Omental fat pad (tissue), 4 donors: ENCODE measurements at places on chromosomes 11 and 22. TPM values are rescaled to one million over a fixed set of nuclear protein-coding genes. Genes with fewer than 3 reads are reported as not detected.
A peak's percentile ranks its signal among the peaks of the same experiment; 100 is the strongest.

DNA sequence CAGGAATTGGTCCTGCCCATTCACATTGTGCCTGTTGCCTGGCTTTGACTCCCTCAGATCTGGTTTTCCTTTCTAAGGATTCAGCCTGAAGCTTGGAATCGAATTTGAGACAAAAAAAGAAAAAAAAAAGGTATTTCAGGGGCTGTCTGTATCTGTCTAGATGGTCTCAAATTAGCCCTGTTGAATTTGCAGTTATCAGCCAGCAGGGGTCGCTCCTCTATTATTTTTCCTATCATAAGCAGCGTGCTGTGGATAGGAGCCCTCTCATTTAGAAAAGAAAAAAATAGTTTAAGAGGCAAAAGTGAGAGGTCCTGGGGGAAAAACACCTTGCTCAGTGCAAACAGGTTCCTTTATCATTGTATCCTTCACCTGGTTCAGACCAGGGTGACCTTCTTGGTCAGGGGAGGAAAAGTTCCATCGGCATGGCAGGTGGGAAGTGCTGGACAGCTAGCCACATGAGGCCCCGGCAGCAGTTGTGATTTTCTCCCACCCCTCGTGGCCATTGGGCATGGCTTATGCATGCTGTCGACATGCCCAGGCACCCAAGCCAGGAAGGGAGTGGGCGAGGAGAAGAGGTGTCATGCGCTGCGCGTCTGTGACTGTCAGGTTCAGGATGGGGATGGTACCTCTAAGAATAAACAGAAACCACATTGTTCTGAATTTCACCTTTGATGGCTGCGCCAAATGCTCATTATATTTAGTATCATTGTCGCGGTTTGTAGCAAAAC lies 13.1 kb downstream of the OR5AK2 start:
- no peak for DNase-seq

DNA sequence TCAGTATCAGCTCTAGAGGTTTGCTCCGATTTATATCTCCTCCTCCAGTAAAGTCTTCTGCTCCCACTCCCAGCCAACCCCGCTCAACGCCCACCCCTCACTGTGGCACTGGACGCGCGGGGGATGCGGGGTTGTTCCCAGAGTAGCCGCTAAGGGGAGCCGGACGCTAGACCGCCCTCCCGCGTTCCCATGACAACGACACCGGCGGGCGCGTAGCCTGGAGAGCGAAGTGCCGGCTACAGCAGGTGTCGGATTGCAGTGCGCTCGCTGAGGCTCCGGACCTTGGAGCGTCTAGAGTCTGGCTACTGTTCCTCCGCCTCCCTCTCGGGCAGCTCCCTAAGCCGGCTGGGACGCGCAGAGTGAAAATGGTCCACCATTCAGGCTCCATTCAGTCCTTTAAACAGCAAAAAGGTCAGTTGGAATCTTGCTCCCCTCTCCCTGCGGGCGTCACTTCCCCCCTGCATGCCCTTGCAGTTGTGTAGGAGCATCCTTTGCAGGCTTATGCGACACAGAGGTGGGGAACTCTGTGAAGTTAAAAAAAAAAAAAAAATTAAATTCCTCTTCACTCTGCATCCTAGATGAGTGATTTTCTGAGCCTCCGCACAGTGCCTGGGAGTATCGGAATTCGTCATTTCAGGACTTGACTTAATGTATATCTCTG lies at the start of gene ANO3:
ANO3 (plus strand) TSS at position 220 of the 661 bp plus-strand sequence; CDS start at position 366, 146 bp downstream.
- DNase-seq = no peak

DNA sequence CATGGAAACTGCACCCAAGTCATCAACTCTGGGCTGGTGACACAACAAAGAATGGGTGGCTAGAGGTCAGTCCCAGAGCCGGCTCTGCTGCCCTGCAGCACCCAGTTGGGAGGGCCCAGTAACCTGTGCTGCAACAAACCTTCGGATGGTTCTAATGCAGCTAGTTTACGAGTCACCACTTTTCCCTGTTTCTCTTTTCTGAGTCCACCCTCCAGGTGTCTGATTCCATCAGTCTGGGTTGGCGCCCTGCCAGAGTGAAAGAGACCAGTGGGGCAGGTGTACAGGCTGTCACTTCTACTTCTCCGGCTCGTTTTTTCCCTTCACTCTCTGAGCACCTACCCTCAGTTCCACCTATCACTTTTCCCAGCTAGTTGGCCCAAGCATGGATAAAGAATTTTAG lies 572.9 kb downstream of the NTM start:
- no peak for DNase-seq

DNA sequence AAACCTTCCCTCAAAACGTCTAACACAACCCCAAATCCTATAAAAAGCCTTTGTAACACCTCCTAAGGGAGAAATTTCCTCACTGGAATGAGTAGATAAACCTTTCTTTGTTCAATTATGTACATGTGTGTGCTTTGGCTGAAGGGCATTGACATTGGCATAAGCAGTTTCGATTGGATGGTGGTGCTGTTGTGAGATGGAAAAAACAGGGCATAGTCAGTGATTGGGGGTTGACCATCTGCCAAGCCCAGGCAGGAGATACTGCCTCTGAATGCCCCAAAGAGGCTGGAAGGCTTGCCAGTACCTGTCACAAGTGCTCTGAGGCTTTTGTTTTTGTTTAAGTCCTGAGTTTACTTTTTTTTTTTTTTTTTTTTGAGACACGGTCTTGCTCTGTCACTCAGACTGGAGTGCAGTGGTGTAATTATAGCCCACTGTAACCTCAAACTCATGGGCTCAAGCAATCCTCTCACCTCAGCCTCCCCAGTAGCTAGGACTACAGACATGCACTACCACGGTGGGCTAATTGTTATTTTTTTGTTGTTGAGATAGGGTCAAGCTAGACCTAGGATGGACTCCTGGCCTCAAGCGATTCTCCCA lies 1.2 kb upstream of the CCDC117 start:
- DNase-seq = no peak

DNA sequence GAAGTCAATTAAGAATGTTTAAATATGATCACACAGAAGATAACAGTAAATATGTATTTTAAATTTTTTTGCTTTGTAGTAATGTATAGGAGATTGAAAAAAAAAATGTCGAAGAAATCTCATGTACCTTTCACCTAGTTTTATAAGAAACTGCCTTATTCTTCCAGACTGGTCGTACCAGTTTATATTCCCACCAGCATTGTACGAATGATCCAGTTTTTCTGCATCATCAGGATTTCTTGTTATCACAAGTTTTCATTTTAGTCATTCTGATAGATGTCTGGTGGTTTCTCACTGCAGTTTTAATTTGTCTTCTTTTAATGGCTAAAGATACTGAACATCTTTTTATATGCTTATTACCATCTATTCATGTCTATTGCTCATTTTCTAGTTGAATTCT lies 101.8 kb upstream of the CTSC start:
- no peak for DNase-seq

DNA sequence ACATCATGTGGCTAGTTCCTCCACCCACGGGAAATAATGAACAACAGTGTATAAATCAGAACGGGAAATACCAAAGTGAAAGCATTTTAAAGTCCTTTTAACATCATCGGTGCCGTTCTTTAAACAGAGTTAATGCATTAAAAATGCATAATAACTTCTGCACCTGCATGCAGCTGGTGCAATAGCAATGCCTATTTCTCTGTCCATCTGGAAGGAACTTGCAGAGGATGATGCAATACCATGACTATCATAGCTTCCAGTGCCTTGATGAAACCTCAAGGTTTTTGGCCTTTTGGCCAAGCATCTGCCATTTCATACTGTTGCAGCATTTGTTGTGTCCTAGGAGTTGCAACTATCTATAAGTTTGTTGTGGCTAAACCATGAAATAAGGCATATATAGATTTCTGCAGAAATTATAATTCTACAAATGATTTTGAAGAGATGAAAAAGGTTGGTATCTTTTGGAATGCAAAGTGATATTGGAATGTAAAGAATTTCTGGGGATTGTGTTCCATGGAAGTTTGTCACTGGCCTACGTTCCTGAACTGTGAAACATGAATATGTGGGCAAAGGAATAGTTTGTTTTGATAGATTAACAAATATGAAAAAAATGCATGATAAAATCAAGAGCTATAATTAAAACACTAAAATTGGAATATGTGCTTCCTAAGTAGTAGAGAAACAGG lies 9.8 kb upstream of the EIF3F start:
- DNase-seq = no peak

The OR5B21 gene
- not detected for total RNA-seq

The PRODH gene
- 10.7 TPM for total RNA-seq

- no peak for DNase-seq
These were observed 51.7 kb downstream of the BARX2 start for GRCh38 chr11:129427376-129427775.

DNA sequence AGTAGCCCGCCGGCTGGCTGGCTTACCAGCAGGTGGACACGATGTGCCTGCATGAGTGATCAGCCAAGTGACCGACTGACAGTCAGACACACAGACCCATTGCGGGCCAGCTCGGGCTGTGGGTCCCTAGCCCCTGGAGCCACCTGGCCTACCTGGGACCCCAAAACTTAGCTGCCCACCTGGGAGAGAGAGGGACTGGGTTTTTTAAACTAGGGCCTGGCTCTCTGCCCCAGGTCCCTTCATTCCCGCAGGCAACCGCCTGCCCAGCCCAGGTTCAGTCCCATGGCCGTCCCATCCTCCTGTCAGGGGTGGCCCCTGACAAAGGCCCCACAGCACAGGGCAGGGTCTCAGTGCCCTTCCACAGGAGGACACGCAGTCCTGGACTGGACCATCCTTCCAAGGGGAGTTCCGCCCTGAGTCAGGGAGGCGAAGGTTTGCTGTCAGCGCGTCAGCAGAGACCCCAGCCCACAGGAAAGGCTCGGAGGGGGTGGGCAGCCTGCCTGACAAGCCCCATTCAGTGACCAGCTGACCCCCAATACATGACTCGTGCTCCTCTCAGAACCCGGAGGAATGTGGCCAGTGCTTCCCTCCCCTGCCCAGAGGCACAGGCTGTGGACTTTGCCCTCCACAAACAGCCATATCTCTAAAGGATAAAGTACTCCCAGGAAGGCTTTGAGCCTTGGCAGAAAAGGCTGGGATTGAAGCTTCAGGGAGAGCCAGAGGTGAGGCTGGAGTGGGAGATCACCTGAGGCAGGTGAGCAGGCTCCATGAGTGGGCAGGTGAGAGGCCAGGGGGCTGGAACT lies 8.4 kb downstream of the SLCO2B1 start:
- no peak for DNase-seq

GRCh38 chr11:111469200-111469599 lies 43.0 kb downstream of the BTG4 start:
- no peak for DNase-seq

GRCh38 chr22:24214467-24215285 lies 30.2 kb downstream of the GGT5 start:
- no peak for DNase-seq

DNA sequence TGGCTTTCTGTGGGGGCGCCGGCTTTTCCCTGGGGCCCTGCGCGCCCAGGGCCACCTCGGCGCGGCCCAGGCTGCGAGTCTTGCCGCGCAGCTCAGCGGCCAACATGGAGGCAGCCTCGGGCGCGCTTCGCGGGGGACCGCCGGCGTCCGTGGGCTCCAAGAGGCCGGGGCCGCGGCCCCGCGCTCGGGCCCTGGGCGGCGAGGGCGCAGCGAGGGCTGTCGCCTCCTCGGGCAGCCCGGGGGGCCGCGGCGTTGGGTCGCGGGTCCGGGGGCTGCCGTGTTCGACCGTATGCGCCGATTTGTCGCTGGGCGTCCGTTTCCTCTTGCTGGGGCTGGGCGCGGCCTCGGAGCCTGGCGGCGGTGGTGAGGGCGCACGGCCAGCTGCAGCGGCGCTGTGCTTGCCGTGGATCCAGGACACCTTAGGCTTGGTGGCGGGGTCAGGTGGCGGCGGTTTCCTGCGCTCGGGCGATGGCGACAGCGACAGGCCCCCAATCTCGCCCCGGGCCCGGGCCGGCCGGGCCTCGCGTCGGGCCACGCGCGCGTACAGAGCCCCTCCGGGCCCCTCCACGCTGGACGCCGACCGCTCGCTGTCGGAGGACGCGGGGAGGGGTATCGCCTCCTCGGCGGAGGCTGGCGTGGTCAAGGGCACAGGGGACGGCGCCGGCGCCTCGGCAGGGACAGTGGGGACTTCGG lies 11.9 kb downstream of the SCARF2 start:
- DNase-seq = no peak

GRCh38 chr11:17354601-17354991 lies 3.0 kb downstream of the NCR3LG1 start:
- DNase-seq = peak; percentile 27

The GAB2 gene
- 37.4 TPM for total RNA-seq

DNA sequence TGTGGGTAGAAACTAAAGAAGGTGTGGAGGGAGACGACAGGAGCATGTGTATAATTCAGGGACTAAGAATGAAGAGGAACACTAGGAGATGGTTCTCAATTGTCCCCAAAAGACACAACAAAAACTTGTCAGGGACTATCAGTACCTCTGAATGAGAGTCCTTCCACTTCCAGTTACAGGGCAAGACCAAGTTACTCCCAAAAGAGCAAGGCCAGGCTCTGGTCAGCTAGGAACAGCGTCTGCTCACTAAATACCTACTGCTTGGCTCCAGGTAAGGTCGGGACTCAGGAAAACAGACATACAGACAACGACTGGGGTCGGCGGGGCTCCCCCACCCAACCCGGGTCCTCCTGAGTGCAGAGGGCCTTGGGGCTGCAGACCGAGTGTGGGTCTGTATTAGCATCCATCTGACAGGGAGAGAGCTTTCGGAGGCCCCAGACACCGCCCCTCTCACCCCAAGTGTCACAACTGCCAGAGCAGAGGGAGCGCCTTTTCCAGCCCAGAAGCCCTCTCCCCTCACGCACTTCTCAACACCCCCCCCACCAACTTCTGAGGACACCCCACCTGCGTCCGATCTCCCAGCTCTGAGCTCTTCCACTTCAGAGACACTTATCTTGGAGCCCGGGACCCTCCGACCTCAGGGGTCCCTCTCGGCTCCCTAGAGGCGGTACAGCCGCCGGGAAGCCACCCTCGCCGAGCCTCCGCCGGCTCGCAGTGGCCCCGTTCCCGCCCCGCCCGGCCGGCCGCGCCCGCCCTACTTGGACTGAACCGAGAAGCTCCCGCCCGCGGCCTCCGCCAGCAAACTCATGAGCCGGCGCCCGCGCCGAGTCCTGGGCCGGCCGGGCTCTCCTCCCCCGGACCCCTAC lies 522 bp downstream of the RHOG start:
- no peak for DNase-seq

The CRYBB2 gene
- not detected for total RNA-seq

- no peak for DNase-seq
These were observed 24.9 kb upstream of the CHKA start for GRCh38 chr11:68146010-68146540.

DNA sequence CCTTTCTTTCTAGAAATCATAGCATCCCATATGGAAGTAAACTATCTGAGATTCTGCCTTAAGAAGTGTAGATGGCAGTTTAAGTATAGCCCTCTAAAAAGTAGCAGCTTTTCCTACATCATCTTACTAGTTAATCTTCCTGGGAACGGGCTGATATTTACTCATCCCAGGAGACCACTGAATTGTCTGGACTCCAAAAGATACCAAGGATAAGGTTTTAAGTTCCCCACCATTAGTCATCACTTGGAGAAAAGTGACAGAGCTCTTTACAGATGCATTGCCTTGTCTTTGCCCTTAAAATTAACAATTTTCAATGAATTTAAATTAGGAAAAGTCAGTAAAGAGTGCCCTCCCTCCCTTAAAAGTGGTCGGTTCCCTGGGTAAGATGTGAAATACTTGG lies 129.5 kb downstream of the MAML2 start:
- no peak for DNase-seq

- DNase-seq = no peak
These were observed 5.4 kb downstream of the MMP1 start for GRCh38 chr11:102792604-102793003.

GRCh38 chr11:128859563-128860441 lies 7.3 kb downstream of the KCNJ1 start:
- peak; percentile 48 for DNase-seq
